Spinal cord (tissue), 10 donors: ENCODE measurements at places on chromosomes 4 and X.

GRCh38 chr4:1569461-1570151, 114.5 kb downstream of the FAM53A start:
- DNase-seq, result no peak

DNA sequence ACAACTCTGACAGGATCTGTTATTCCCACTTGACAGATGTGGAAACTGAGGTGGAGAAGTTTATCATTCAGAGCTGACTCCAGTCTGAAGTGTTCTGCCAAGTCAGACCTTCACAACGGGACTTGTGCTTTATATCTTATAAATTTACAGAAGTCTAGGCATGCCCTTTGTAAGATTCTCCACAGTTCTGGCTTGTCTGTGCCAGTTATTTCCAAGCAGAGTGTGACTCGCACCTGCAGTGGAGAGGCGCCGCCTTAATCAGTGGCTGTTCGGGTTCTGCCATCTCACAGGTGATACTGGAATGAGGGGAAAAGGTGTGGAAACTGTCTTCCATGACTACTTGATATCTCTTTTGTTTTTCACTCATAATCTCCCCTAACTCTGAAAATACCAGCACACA, 63.2 kb downstream of the CPEB2 start:
- DNase-seq, result no peak

- no peak for DNase-seq
These were observed 885 bp downstream of the CCDC110 start for GRCh38 chr4:185470501-185471195.

GRCh38 chr4:152164561-152164960, 371.3 kb downstream of the FBXW7 start:
- no peak for DNase-seq

DNA sequence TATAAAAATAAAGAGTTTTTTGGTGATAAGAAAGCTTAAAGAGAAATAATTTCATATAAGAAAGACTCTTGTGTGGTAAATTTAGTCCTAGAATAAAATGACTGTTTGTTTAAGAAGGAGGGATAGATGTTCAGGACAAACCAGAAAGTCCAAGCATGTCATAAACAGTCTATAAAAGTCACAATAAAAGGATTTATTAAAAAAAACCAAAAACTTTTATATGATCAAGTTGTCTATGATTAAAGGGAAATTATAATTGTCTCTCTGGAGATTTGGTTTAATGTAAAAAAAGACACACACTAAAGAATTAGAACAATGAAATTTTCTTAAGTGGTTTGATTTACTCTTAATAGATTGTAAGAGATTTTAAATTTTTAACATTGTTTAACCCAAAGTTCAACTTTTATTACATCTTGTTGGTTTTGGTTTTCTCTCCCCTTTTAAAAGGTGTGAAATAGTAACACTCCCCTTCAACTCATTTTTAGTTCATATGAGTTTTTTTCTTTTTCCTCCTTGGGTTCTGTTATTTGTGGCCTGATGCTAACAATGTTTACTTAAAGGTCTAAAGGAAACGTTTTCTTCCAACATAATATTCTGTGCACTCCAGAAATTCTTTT, 89.7 kb downstream of the PDHA2 start:
- DNase-seq, result no peak

- DNase-seq, result no peak
These were observed 64.0 kb downstream of the MANBA start for GRCh38 chr4:102696758-102697157.

DNA sequence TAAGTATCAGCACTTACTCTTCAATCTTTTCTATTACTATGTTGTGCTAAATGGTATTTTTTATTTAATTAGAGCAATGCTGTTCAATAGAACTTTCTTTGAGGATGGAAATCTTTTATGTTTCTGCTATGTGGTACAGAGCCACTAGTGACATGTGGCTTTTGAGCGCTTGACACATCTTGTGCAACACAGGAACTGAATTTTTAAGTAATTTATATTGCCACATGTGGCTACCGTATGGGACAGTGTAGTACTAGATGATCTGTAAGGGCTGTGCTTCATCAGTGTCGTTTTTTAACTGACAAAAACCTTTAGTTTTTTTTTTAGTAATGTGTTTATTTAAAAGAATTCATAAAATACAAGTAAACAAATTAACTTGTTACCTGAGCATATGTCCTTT, 22.4 kb downstream of the HPRT1 start:
- no peak for DNase-seq

GRCh38 chrX:23802431-23802830, 19.5 kb downstream of the SAT1 start:
- DNase-seq, result no peak

DNA sequence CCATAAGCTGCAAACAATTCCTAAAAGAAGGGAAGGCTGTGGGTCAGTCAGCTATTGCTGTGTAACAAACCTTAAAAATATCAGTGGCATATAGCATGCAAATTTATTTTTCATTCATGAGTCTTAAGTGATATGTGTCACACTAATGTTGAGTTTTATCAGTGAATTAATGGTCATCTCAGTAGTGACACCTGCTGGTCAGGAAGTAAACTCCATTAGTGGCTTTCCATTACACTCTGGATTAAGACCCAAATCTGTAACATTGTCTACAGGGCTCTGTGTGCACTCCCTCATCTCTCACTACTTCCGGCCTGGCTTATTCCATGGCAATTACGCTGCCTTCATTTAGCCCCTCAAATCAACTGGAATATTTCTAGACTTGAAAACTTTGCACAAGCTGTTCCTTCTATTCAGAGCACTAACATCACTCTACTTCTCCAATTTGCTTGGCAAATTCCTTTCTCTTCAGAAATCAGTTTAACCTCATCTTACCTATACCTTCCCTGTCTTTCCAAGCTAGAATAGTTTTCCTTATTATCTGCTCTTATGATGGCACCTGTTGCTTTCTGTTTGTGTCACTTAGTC, 217.3 kb upstream of the TAPT1 start:
- no peak for DNase-seq

- peak; percentile 10 for DNase-seq
These were observed 586 bp downstream of the HERC5 start for GRCh38 chr4:88457307-88458103.

GRCh38 chr4:128228845-128229795, 58.5 kb downstream of the PGRMC2 start:
- no peak for DNase-seq

DNA sequence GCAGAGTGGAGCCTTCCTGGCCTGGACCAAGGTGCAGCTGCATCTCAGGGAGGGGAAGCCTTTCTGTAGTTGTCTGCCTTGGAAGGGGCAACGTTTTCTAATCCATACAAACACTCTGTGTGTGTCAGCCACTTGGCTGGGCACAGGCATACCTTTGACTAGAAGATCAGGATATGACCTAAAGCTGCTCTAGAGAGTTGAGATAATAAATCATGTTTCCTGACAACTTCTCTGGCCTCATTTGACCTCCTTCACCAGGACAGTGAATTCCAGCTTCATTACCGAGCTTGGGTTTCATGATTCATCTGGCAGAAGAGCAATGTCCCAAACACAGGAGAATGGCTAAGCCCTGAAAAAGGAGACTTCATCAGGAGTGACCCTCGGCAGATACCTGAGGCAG, 89.6 kb upstream of the KIT start:
- DNase-seq, result no peak

GRCh38 chr4:133513901-133514300, 364.8 kb downstream of the PCDH10 start:
- no peak for DNase-seq

DNA sequence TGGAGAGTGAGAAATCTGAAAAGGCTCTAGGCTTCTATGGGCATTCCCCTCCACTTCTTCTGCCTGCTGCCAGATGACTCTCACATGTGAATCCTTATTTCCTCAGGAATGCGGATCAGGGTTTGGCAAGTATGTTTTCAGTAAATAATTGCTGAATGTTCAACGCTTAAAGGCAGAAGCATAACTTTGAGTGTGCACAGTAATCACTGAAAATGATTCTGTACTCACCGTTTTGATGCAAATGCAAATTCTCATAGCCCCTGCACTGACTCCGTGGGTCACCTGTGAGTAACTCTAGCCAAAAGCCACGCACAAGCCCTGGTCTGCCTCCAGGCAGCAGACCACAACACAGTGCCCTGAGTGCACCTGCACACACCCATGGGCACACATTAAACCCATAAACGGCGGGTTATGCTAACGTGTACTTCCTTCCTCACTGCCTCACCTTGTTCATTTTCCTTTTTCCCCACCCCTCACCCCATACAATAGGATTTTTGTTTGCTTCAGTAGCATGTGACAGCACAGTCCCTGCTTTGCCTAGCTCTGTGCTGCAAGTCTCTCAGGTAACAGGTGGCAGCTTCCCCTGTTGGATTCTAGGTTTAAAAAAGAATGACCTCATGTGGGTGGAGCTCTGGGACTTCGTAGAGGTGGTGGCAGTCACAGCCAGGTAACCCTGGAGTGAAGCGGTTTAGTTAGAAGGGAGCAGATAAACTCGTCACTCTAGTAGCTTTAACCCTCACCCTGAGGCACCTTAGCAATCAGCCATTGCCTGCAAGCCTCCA, at the start of gene ARHGEF38:
TSS of gene ARHGEF38 (plus strand) at position 656 of the 782 bp plus-strand sequence. CDS start 146 bp downstream, outside the sequence.
- DNase-seq, result no peak

GRCh38 chr4:174260099-174260498, 23.4 kb downstream of the FBXO8 start:
- no peak for DNase-seq

DNA sequence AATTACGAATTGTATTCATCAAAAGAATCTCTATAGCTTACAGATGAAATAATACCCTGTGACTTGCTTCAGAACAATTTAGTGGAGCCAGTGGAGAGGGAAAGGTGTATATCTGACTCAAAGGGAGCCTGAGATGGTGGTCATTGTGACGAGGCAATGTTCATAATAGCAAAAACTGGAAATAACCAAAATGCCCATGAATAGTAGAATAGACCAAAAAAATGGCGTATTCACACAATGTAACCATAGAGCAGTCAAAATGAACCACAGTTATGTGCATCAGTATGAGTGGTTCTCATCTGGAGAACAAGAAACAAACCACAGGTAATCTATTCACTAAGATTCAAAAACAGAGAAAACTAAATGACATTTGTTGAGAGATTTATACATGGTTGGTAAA, 125.3 kb upstream of the CLNK start:
- DNase-seq, result no peak

GRCh38 chr4:18815081-18815778, 793.7 kb upstream of the LCORL start:
- no peak for DNase-seq

- no peak for DNase-seq
These were observed 50.2 kb downstream of the GPRIN3 start for GRCh38 chr4:89257376-89257775.
